ENCODE measurements at places on chromosomes 7 and 10.

DNA sequence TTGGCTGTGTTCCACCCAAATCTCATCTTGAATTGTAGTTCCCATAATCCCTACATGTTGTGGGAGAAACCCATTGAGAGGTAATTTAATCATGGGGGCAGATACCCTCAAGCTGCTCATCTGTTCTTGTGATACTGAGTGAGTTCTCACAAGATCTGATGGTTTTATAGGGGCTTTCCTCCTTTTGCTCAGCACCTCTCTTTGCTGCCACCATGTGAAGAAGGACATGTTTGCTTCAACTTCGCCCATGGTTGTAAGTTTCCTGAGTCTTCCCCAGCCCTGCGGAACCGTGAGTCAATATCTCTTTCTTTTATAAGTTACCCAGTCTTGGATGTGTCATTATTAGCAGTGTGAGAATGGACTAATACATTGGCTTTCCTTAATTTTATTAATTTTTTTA is 527.8 kb downstream of the MDFIC start:
- DNase-seq = no peak

- no peak for DNase-seq
Measured at GRCh38 chr7:2650451-2650850, 18.7 kb downstream of the TTYH3 start.

DNA sequence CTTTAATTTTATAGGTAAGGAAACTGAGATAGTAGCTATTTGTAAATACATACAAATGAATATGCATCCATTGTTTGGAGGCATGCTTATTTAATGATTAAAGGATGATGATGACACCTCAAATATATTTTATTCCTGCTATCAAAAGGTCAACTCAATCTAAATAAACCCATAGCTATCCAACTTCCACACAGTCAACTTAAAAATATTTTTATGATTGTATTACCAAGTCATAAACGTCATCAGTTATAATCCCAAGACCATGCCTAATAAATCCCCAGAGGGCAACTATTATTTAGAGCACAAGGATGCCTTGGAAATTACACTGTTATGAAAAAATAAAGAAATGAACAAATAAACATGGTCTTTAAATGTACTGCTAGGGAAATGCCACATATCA is 102.1 kb downstream of the MPP7 start:
- no peak for DNase-seq

- DNase-seq = no peak
Measured at GRCh38 chr7:3616306-3616705, 315.3 kb downstream of the SDK1 start.

GRCh38 chr7:151110236-151110940 is 24.1 kb downstream of the AGAP3 start:
- DNase-seq = no peak

DNA sequence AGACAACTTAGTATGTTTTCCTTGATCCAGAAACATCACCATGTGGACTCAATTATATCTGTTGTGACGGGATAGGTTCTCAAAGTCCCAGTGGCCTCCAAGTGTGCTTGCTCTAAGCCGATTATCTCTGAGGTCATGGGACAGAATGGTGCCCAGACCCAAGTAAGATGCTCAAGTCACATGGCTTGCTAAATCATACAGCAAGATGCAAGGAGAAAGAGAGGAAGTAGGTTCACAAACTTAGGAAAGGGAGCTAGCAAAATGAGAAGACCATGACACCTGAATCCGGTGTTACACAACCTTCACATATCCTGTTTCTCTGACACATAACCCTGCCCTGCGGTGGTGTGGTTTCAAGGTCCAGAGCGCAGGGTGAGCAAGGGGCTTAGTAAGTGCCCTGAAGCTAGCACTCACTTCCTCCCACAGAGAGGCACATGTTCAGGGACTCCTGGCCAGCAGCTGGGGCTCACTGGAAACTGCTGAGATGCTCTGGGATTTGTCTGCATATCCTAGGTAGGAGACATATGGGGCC is 590.9 kb upstream of the ANKRD30A start:
- no peak for DNase-seq

DNA sequence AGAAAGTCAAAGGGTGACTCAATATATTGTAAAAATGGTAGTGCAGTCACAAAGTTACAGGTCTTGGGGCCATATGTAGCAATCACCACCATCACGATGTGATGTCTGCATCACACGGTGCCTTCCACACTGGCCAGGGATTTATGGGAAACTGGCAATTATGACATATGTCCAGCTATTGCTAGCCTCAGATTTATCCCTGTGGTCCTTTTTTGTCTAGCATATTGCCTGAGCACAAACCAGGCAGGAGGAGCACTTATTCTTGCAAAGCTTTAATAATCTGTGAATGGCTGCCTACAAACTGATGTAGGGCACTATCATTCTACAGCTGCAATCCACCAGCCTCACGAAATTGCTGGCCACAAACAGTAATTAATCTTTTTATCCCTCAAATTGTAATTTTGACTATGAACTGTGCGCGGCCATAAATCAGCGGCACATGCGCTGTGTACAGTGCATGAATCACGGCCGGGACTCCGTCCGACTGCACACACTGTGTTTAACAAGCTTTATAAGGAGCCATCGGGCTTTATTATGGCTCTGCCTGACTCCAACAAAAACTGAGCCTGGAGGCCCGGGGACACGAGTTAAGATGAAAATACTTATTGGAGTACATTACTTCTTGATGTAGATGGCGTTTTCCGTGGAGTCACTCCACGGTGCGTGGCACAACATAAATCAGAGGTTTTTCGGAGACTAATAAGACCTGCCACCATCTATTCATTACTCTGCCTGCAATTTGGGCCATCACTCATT is 115.2 kb downstream of the EBF3 start:
- no peak for DNase-seq
